Cardiac atrium fibroblast (primary cell): ENCODE measurements at places on chromosomes 3 and 15. TPM values are rescaled to one million over a fixed set of nuclear protein-coding genes. Genes with fewer than 3 reads are reported as not detected.

The AMIGO3 gene
- 4.9 TPM in 1 of 2 replicates, not detected in the other for total RNA-seq

The SLC24A5 gene
- not detected in 2 replicates for total RNA-seq

The MRAS gene
- total RNA-seq: 11.4 and 20.4 TPM in 2 replicates

The ABHD17C gene
- 10.1 and 15.4 TPM in 2 replicates for total RNA-seq

The CCDC71 gene
- total RNA-seq: 35.6 and 36.6 TPM in 2 replicates

The SNAPC5 gene
- total RNA-seq: 11.7 and 17.0 TPM in 2 replicates

The GABRR3 gene
- total RNA-seq: not detected in 2 replicates
